ENCODE measurements at places on chromosomes 1 and 21.

DNA sequence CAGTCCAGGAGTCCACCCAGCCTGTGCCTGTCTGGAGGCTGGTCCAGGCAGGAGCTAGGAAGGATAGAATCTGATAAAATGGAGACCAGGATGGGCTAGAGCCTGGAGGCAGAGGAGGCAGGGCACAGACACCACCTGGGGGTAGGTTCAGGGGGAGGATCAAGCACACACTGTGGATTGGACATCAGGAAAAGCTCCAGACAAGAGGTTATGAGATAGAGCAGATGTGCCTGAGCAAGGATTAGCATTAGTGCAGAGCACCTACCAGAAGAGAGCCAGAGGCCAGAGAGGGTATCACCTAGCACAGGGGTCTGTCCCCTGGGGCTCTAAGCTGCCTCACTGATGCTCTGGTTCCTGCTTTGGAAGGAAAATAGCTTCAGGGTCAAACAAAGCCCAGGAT is 216.7 kb upstream of the ZC3H12A start:
- no peak for DNase-seq

- DNase-seq: no peak
These were observed 24.1 kb downstream of the BCL9 start for GRCh38 chr1:147565189-147565980.

DNA sequence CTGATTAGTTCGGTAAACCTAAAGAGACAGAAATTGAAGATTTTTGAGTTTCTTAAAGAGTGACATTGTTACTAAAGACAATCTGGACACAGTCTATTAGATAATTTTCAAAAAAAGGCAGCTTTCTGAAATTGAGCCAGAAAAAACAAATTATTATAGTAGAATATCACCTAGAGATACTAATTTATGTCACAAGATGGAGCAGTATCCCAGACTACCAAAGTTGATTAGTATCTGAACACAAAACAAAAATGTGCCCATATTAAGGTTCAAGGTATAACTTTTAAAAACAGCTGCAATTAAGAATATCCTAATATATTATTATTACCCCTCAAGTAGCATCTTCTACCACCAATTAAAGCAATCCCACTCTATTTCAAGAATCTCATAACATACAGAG is 40.5 kb upstream of the SYT2 start:
- DNase-seq: no peak

DNA sequence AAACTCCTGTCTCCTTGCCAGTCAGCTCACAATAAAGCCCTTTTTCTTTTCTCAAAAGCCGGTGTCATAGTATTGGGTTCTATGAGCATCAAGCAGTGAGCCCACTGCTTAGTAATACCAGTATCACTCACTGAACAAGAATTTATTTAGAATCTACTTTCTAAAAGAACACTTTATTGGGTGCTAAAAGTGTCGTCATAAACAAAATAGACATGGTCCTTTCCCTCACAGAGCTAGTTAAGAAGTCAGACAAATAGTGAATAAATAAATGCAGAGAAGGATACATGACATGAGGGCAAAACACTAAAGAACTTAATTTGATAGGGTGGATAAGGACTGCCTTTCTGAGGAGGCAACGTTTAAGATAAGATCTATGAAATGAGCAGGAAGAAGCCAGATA is 32.2 kb downstream of the EVI5 start:
- no peak for DNase-seq

DNA sequence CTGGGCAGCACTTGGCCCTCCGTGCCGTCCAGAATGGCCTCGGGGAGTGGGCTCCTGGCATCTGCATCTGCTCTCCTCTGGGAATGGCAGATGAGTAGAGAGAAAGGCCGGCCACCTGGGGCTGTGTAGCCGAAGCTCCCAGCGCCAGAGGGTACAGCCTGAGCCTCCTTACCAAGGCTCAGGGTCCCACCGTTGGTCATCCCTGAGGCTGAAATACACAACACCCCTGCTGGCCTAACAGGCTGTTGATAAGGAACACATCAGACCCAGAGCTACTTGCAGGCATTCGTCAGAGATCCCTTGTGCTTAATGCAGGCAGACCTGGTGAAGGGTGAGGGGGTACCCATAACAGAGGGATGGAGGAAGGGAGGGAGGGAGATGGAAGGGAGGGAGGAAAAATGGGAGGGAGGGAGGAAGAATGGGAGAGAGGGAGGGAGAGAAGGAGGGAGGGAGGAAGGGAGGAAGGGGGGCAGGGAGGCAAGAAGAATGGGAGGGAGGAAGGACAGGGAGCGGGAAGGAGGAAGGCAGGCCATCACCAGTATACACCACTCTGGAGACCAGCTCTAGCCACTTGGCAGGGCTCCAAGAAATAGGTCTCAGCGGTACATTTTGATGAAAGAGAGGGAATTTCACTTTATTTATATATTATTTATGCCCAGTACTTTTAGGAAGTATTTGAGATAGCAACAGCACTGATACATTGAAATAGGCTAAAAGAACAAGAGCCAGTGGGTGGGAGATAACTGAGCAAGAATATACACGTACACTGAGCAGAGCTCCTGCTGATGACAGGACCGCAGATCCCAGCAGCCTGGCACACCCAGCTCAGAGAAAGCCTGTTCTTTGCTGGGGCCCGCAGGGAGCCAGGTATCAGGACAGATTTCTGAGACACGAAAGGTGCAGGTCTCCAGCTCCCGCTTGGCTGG is 315.0 kb upstream of the VAMP3 start:
- no peak for DNase-seq

GRCh38 chr1:14969006-14969405 is 184.5 kb upstream of the TMEM51 start:
- no peak for DNase-seq

GRCh38 chr1:82978461-82979324 is 1020.2 kb downstream of the TTLL7 start:
- no peak for DNase-seq

DNA sequence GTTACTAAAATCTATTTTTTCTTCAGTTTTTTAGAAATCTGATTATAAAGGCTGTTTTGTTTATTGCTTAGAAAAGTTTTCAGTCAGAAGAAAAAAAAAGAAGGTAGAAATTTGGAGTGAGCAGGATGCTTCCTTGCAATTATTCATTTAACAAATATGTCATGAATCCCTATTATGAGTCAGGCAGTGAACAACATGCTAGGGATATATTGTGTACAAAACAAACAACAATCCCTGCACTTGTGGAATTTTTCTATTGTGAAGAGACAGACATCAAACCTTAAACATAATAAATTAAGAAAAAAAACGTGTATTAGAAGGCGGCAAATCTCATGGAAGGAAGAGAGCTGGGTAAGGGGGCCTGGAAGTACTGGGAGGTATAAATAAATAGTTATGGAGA is 664.1 kb upstream of the CAMK1G start:
- no peak for DNase-seq

DNA sequence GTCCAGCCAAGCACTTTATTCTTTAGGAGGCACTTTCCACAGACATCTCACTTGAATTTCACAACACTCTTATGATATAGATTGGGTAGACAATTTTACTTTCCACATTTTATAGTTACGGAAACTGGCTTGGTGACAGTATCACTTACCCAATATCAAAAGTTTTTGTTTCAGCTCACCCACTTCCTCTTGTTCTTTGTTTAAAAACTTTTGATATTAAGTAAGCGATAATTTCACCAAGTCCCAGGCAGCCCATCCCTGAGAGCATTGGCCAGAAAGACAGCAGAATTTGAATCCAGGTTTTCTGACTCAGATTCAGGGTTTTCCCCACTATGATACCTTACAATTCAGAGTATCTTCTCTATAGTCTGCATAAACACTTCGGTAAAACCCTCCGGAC is 60.0 kb downstream of the LRIG2 start:
- no peak for DNase-seq

Measured in activated T-helper 1 cell treated with Interleukin-2 at 50 U/mL for 16 hours (primary cell).